ENCODE measurements at places on chromosomes 1 and 21.

- no peak for DNase-seq
Observed at GRCh38 chr1:45843474-45843905, 40.1 kb downstream of the MAST2 start.

DNA sequence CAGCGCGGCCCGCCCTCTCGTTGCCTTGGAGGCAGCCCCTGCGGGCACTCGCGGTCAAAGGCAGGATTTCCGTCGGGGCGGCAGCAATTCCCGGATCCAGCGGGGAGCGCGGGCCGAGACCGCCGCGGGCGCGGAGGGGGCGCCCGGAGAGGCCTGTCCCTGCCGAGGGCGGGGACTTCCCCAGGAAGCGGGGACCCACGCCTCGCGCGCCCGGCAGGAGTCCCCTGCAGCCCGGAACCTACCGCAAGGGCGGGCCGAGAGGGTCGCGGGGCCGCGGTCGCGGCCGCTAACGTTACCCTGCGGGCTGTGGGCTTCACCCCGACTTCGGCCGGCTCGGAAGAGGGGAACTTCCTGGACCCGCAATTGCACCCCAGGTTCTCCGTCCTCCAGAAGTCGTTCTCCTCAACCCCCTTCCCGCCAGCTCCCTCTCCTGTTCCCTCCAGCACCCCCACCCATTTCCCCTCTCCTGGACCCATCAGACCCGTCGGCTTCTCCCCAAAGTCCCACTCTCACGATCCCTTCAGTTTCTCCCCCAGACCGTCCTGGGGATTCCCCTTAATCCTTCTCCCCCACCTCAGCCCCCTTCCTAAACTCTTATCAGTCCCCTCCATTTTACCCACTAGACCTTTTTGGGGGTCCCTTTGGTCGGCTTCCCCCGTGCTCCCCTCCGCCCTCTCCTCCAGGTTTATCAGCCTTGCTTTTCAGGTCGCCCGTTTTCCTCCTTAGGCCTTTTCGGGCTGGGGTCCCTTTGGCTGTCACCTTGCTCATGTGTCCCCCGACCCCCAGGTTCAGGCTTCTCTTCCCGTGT lies 604 bp downstream of the FGR start:
- no peak for DNase-seq

- DNase-seq, result no peak
Observed at GRCh38 chr1:213418268-213419071, 367.4 kb downstream of the RPS6KC1 start.

- no peak for DNase-seq
Observed at GRCh38 chr1:247408100-247408499, 7.9 kb upstream of the NLRP3 start.

- DNase-seq, result no peak
Observed at GRCh38 chr1:52080014-52080415, 23.9 kb downstream of the BTF3L4 start.

DNA sequence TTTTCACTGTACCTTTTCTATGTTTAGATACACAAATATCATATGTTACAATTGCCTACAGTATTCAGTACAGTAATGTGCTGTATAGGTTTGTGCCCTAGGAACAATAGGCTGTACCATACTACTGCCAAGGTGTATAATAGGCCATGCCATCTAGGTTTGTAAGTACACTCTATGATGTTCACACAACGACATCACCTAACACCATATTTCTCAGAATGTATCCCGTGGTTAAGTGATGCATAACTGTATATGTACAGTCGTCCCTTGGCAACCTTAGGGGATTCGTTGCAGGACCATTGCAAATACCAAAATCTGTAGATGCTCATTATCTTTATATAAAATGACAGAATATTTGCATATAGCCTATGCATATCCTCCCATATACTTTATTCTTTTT lies 5.8 kb upstream of the SSR2 start:
- no peak for DNase-seq

DNA sequence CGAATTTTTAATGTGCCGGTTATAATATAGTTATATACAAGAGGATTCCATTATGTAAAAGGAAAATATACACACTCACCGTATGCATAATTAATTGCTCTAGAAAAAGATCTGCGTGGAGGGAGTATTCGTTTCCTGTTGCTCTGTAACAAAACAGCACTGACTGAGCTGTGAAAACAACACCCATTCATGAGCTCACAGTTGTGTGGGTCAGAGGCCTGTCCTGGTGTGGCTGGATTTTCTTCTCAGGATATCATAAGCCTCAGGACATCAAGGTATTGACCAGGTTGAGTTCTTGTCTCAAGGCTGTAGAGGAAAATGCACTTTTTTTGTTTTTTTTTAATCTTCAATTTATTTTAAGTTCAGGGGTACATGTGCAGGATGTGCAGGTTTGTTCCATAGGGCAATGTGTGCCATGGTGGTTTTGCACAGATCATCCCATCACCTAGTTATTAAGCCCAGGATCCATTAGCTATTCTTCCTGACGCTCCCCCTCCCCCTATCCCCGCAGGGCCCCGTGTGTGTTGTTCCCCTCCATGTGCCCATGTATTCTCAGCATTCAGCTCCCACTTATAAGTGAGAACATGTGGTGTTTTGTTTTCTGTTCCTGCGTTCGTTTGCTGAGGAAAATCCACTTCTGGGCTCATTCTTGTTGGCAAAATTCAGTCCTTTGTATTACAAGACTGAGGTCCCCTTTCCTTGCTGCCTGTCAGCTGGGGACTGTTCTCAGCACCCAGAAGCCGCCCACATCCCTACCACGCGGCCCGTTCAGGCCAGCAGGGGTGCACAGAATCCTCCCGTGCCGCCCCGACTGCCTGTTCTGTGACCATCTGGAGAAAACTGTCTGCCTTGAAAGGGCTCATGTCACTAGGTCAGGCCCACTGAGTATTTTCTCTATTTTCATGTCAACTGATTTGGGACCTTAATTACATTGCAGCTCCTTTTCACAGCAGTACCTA lies 87.4 kb upstream of the ERRFI1 start:
- DNase-seq, result no peak

- DNase-seq, result no peak
Observed at GRCh38 chr1:16094453-16095158, 21.2 kb upstream of the FAM131C start.

DNA sequence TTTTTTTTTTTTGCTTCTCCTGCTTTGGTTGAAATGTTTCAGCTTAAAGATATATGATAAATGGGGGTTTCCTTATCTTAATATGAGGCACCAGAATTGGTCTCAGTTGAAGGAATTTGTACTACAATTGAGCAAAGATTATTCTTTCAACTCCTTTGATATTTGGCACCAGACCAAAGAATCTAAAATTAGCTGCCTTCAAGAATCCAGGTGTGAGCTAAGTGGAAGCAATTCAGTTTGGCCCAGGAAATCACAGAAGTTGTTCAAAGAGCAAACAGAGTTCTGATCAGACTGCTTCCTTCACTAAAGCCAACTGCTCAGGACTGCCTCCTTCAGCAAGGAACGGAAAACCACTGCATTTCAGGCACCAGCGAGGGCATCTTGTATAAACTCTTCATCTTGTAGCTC lies 68.3 kb upstream of the BCAR3 start:
- DNase-seq, result no peak

Measured in cerebellar nuclear complex (tissue), 1 donor.